ENCODE measurements at places on chromosomes 7 and 10. TPM values are rescaled to one million over a fixed set of nuclear protein-coding genes. Genes with fewer than 3 reads are reported as not detected.

Gene OPN1SW
- not detected for total RNA-seq

Gene DOCK1
- not detected for total RNA-seq

DNA sequence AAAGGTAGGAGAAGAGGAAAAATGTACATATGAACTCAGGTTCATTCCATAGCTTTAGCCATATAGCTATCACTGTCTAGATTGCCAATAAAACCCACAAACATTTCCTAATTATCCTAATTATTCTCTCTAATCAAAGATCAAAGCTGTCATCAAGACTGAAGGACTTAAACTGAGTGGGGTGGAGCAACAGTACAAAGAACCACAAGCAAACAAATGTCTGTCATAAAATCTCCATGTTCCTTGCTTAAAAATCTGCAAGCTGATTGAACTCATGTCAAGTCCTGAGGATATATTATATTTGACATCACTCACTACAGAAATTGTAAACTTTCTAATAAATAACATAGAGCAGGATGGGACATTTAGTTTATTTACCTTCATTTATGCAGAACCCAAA is 315.9 kb downstream of the SNX13 start:
- no peaks in the 10 kb centered on the region for H3K36me3 ChIP-seq
- H3K4me1 ChIP-seq = no peaks in the 10 kb centered on the region
- no peaks in the 10 kb centered on the region for H3K27me3 ChIP-seq
- DNase-seq = no peak
- H3K4me3 ChIP-seq = no peak overlapping the region
- H3K27ac ChIP-seq = no peak overlapping the region

- H3K27ac ChIP-seq = no peak overlapping the region
- peaks cover 8% of the 10 kb centered on the region for H3K36me3 ChIP-seq
- H3K4me3 ChIP-seq = no peak overlapping the region
- H3K4me1 ChIP-seq = peaks cover 19% of the 10 kb centered on the region
- H3K27me3 ChIP-seq = peaks cover 22% of the 10 kb centered on the region
These were observed 151.2 kb downstream of the PLXNA4 start for GRCh38 chr7:132424821-132425724.

DNA sequence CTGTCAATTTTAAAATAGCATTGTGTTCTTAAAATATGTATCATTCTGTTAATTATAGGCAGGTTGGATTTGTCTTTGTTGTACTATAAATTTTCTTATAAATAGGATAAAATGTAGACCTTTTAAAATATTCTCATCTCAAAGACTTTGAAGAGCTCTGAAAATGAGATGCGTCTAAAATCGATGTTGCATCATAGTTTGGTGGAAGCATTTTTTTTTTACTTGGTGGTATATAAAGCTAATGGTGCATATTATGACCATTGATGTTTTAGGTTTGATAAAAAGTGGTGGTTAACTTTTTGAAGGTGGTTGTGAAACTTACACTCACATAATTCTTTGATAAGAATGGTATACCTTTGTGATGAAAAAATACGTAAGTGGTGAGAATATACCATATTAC is 69.1 kb downstream of the ZNRF2 start:
- no peak overlapping the region for H3K4me3 ChIP-seq
- H3K36me3 ChIP-seq = peaks cover 12% of the 10 kb centered on the region
- H3K4me1 ChIP-seq = peaks cover 22% of the 10 kb centered on the region

DNA sequence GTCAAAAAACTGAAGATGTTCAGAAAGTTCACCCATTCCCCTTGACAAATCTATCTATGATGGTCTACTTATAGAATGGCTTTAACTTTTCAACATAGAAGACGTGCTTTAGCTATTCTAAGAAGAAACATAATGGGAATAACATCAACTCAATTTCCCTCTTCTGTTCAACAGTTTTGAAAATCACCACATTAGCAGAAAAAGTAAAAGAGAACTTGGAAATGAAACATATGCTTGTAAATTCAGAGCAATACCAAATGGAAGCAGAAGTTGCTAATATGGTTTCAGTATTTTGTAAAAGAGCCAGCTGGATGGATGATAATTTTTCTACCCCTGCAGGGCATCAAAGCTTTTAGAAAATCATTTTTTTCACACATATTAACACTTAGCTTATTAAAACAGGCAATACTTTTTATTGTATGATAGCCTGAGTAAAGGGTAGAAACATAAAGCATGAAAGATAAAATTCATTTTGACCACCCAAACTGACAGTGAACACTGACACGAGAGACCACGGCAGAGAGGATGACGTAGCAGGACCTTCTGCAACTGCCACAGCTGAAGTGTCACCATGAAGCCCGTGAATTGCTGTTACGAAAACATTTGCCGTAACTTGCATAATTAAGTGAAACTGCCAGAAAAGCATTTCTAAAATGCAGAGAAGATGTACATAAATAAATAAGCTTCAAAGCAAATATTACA is 39.2 kb upstream of the FEZF1 start:
- H3K4me3 ChIP-seq = no peak overlapping the region
- no peak for DNase-seq
- H3K27ac ChIP-seq = no peak overlapping the region
- no peaks in the 10 kb centered on the region for H3K36me3 ChIP-seq
- H3K4me1 ChIP-seq = no peaks in the 10 kb centered on the region

DNA sequence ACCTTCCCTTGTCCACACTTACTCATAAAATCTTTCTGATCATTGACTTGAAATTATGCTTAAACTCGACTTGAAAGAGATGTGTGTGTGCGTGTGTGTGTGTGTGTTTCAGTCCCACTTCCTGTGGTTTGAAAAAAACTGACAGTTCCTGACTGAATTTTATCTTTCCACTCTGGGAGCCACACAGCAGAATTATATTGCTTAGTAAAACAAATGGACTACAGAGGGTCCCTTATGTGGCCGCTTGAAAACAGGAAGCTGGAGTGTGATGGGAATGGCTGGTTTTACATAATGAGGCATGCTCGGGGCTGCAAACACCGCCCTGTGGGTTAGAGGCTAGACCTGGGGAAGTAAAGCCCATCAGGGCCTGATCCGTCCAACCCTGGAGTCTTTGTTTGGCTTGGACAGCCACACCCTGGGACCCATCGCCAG is 54.8 kb downstream of the LYZL1 start:
- no peak overlapping the region for H3K27ac ChIP-seq
- no peak for DNase-seq
- no peaks in the 10 kb centered on the region for H3K4me1 ChIP-seq
- no peaks in the 10 kb centered on the region for H3K36me3 ChIP-seq
- no peak overlapping the region for H3K4me3 ChIP-seq
- H3K27me3 ChIP-seq = peaks cover 6% of the 10 kb centered on the region

GRCh38 chr10:55214608-55215007 is 413.6 kb upstream of the PCDH15 start:
- no peaks in the 10 kb centered on the region for H3K4me1 ChIP-seq
- H3K4me3 ChIP-seq = no peak overlapping the region
- no peak for DNase-seq
- no peaks in the 10 kb centered on the region for H3K27me3 ChIP-seq
- H3K27ac ChIP-seq = no peak overlapping the region

GRCh38 chr7:99137411-99138180 is 6.3 kb downstream of the SMURF1 start:
- no peak overlapping the region for H3K27ac ChIP-seq
- no peak for DNase-seq
- H3K27me3 ChIP-seq = no peaks in the 10 kb centered on the region
- no peak overlapping the region for H3K4me3 ChIP-seq
- peaks cover 34% of the 10 kb centered on the region for H3K4me1 ChIP-seq
- peaks cover 9% of the 10 kb centered on the region for H3K36me3 ChIP-seq

GRCh38 chr10:132963430-132963960 is 21.1 kb upstream of the CFAP46 start:
- no peak overlapping the region for H3K27ac ChIP-seq
- H3K36me3 ChIP-seq = no peaks in the 10 kb centered on the region
- peaks cover 14% of the 10 kb centered on the region for H3K4me1 ChIP-seq
- no peak for DNase-seq
